Right renal pelvis (tissue), 4 donors: ENCODE measurements at places on chromosomes 5 and 9.

GRCh38 chr5:17714186-17714585 lies 79.9 kb downstream of the TAF11L14 start:
- no peak for DNase-seq

GRCh38 chr9:136326761-136327303 lies 507 bp upstream of the GPSM1 start:
- no peak for DNase-seq

GRCh38 chr9:129664746-129665388 lies 580 bp upstream of the PRRX2 start:
- no peak for DNase-seq

GRCh38 chr5:162382839-162383238 lies 315.3 kb downstream of the GABRG2 start:
- no peak for DNase-seq

- DNase-seq: no peak
These were observed 31.3 kb downstream of the OR2V1 start for GRCh38 chr5:181099602-181100086.

DNA sequence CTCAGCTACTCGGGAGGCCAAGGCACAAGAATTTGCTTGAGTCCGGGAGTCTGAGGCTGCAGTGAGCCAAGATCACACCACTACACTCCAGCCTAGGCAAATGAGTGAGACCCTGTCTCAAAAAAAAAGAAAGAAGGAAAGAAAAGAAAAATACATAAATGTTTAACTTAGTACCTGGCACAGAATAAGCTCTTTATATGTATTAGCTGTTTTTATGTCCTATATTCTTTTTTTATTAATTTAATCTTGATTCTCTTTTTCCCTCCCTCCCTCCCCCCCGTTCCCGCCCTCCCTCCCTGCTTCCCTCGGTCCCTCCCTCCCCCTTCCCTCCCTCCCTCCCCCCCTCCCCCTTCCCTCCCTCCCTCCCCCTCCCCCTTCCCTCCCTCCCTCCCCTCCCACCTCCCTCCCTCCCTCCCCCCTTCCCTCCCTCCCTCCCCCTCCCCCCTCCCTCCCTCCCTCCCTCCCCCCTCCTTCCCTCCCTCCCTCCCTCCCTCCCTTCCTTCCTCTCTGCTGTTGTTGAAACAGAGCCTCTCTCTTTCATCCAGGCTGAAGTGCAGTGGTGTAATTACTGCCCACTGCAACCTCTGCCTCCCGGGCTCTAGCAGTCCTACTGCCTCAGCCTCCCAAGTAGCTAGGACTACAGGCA lies 135.8 kb upstream of the GRHPR start:
- DNase-seq: no peak

DNA sequence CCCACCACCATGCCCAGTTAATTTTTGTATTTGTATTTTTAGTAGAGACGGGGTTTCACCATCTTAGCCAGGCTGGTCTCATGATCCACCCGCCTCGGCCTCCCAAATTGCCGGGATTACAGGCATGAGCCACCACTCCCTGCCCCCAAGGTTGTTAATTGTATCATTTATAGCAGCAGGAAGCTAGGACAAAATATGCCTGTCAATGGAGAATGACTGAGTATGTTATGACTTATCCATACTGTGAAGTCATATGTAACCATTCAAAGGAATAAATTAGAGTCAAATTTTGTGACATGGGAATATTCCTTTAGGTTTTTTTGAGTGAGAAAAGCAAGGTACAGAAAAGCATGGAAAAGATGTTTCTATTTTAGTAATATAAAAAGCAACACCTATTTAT lies 3.9 kb upstream of the DAB2 start:
- DNase-seq: no peak

- no peak for DNase-seq
These were observed 1.3 kb downstream of the SDHA start for GRCh38 chr5:219460-219863.

GRCh38 chr5:93257616-93258015 lies 323.4 kb downstream of the NR2F1-AS1 start:
- DNase-seq: no peak

DNA sequence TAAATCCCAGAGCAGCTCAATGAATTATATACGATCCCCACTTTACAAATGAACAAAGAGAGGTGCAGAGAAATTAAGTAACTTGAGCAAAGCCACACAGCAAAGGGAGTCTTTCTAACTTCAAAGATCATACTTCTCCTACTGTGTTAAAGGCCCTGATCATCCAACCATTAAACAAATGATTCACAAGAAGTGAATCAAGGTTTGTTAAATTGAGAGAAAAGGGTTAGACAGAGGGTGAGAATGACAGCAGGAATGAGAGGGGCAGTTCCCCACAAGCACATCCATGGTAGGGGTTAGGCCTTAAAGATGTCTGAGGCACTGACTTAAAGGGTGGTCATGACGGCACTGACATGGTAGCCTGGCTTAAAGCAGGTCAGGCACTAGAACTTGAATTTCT lies 10.7 kb downstream of the IDNK start:
- no peak for DNase-seq

DNA sequence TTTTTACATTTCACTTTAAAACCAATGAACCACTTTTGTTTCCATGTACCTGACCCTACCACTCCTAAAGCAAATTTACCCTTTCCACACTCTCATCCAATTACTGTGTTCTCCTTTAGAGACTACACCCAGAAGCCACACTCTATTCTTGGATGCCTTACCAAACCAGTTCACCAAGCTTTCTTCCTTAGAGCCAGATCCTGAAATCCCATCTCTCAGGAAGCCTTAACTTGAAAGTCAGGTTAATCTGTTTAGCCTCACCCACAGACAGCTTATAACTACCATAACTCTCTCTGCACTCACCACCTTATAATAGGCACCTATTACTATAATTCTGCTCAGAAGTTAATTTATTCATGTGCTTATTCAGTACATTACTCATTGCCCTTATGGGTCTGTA lies 4.3 kb downstream of the CSNK1A1 start:
- DNase-seq: no peak

DNA sequence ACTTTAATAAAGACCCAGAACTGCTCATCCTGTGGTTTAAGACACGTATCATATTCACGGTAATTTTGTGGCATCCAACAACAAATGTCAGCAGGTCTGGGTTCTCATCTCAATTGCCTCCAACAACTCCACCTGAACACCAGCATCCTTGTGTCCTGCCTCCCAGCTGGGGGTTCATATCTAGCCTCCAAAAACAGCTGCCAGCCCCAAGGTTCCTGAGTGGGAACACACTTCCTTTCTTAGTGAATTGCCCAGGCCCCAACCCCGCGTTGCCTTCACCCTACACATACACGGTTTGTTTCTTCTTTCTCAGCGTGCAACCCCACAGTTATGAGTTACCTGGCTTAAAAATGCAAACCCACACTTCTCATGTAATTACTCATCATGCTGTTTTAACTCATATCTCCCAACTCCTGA lies 77.9 kb downstream of the SEMA4D start:
- no peak for DNase-seq

DNA sequence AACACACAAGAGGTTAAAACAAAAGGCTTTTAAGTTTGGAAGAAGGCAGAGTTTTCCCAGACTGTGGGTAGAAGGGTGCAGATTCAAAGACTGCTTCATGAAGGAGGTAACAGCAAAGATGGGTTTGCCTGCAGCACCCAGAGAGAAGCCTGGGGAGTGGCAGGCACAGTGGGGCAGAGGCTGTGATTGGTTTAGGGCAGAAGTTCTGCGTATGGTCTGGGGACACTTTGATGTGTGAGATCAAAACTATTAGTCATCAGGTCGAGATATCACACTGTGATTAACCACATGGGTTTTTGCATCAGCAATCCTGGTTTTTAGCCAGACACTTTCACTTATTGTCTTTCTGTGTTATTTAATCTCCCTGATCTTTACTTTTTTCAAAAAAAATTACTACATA lies 188.8 kb upstream of the GLRA1 start:
- DNase-seq: no peak

- DNase-seq: no peak
These were observed 227.3 kb downstream of the LURAP1L start for GRCh38 chr9:13001989-13002580.

GRCh38 chr5:66859526-66859925 lies 263.3 kb downstream of the MAST4 start:
- DNase-seq: no peak

DNA sequence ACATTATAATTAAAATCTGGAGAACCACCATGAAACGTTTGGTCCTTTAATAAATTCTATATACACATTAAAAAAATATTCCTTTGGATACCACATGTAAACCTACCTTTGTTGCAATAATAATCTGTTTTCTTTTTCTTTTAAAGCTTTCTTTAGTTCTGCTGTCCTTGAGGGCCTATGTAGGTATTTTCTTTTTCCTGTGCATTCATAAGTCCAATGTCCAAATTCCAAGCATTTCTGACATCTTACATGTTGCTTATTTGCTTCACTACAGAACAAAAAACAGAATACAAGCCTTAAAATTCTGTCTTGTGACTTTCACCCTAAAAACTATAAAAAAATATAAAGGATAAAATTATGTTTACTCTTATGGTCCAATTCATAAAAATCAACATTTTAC lies 19.7 kb downstream of the ZCCHC10 start:
- no peak for DNase-seq

GRCh38 chr5:16483361-16483760 lies 17.8 kb upstream of the ZNF622 start:
- no peak for DNase-seq

DNA sequence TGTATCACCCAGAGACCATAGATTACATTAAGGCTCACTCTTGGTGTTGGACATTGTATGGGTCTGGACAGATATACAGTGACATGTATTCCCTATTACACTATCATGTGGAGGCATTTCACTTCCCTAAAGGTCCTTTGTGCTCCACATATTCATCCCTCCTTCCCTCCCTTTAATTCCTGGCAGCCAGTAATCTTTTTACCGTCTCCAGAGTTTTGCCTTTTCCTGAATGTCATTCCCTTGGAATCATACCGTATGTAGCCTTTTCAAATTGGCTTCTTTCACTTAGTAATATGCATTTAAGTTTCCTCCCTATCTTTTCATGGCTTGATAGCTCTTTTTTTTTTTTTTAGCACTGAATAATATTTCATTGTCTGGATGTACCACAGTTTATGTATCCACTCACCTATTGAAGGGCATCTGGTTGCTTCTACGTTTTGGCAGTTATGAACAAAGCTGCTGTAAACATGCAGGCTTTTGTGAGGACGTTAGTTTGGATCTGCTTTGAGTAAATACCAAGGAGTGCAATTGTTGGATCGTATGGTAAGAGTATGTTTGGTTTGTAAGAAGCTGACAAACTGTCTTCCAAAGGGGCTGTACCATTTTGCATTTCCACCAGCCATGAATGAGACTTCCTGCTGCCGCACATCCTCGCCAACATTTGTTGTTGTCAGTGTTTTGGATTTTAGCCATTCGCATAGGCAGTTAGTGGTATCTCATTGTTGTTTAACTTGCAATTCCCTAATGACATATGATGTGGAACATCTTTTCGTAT lies 122.1 kb upstream of the SMIM23 start:
- no peak for DNase-seq

DNA sequence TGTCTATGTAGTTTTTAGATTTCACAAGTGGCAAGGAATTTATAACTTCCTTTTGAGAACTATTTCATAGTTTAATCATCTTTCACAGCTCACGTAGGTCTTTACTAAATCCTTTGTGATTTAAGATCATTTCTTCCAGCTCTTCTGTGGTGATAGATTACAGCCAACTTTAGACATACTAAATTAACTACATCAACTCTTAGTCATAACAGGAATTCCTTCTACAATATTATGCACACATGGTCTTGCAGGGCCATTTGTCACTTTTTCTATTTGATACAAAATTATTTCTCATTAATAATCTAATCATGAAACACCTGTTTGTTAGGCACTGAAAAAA lies 208.4 kb downstream of the PDE4D start:
- DNase-seq: no peak

GRCh38 chr9:135513351-135513846 lies 7.8 kb upstream of the LCN1 start:
- no peak for DNase-seq
